ENCODE measurements at places on chromosomes 2 and 18.

DNA sequence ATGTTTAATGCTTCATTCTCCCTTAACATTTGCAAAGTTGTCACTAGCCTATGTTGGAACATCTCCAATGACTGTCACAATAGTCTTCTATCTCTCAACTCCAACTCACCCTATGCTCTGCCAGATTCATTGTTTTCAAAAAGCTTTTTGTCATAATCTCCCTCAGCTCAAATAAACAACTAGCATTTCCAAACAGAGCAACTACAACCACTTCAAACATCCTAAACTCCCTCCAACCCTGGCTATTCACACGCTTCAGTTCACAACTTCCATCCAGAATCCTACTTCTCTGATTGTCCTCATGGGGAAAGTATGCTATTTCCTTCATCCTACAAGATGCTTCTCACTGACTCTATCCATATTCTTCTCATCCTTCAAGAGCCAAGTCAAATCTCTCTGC is 139.2 kb upstream of the VRK2 start:
- no peak for DNase-seq

GRCh38 chr2:227436436-227437174 is 35.4 kb upstream of the AGFG1 start:
- no peak for DNase-seq

DNA sequence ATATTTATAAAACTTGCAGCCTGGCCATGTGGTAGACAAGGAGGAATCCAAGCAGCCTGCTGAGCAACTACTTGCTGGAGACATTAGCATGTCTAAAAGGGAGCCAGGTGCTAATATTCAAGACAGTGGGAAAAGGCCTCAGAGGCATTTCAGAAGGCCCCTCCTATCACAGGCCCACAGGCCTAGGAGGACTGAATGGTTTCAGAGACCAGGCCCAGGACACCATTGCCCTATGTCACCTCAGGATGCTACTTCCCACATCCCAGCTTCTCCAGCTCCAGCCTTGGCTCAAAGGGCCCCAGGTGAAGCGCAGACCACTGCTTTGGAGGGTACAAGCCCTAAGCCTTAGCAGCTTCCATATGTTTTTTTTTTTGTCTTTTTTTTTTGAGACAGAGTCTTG is 39.0 kb downstream of the TPRKB start:
- DNase-seq, result no peak

DNA sequence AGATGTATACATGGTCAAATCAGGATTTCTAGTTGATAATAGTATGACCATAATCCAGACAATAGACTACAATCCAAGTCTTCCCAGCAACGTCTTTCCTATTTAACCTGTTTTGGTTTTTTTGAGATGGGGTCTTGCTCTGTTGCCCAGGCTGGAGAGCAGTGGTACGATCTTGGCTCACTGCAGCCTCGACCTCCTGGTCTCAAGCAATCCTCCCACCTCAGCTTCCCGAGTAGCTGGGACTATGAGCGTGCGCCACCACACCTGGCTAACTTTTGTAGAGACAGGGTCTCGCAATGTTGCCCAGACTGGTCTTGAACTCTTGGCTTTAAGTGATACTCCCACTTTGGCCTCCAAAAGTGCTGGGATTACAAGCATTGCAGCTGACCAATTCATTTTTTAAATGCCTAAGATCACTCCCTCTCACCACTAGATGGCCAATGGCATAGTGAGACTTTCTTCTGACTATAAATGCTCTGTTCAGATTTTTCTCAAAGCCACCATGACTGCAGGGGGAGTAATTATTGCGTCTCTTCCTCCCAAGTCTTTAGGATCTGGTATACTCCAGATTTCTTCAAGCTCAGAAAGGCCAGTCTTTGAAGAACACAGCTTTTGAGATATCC is 47.6 kb downstream of the HNRNPLL start:
- DNase-seq, result no peak

DNA sequence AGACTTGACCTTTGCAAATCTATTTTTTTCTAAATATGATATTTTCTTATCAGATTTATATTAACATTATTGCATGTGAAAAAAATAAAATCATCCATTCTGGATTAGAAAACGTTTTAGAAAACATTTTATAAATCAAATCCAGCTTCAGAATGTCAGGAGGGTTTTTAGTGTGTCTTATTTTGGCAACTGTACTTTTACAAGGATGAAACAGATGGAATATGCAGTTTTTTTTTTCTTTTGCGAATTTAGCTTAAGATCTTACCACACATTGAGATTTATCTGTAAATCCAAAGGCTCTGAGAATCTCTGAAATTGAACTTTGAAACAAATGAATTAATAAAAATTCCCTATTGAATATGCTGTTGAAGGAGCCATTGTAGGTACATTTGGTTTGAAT is 36.7 kb downstream of the FAM171B start:
- DNase-seq, result no peak

- DNase-seq, result no peak
Observed at GRCh38 chr2:1546023-1546591, 132.8 kb downstream of the TPO start.

Measured in stimulated activated CD4-positive, alpha-beta T cell treated with anti-CD3 and anti-CD28 coated beads, Interleukin-1b, Interleukin-23, amount 100 ng/mL, for 1 hour (primary cell).